ENCODE measurements at places on chromosomes 2 and 18.

DNA sequence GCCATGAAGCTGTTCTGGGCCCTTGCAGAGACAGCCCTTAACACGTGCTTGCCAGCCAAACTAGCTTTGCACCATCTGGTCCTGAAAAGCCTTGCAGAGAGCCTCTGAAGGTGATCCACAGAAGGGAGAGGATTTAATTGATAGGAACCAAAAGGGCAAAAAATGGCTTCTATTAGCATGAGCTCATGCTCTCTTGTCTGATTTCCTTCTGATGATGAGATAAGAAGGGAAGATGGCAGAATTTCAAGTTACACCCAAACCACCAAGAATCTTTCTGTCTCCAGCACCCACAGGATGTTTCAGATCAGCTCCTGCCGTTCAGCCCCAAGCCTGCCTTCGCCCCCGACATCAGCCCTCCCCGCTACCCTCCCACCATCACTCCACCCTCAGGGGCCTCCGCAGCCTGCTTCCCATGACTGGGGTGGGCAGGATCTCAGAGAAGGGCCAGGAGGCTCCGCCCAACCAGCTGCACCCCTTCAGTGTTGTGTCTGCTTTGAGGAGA, 23.4 kb upstream of the GLI2 start:
- peak; percentile 17 for DNase-seq

DNA sequence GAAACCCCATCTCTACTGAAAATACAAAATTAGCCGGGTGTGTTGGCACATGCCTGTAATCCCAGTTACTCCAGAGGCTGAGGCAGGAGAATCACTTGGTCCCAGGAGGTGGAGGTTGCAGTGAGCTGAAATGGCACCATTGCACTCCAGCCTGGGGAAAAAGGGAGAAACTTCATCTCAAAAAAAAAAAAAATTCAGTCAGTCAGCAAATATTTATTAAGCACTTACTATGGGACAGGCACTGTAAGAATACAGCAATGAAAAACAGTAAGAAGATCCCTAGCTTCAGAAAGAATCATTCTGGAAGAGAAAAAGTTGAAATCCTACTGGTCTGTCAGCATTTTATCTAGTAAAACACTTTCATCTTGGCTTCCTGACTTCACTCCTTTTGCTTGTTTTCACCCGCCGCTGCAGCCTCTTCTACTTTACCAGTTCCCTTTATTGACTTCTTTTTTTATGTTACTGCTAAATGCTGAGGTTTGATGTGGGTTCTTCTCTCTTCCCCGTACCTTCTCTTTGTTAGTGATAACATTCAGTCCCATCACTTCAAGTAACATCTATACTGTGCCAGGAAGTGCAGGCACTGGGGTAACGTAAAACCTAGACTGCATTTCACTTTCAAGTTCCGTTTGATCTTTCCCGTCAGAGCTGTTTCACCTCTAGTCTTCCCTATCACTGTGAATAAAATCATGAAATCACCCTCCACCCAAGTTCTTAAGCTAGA, 10.8 kb upstream of the TAF4B start:
- no peak for DNase-seq

DNA sequence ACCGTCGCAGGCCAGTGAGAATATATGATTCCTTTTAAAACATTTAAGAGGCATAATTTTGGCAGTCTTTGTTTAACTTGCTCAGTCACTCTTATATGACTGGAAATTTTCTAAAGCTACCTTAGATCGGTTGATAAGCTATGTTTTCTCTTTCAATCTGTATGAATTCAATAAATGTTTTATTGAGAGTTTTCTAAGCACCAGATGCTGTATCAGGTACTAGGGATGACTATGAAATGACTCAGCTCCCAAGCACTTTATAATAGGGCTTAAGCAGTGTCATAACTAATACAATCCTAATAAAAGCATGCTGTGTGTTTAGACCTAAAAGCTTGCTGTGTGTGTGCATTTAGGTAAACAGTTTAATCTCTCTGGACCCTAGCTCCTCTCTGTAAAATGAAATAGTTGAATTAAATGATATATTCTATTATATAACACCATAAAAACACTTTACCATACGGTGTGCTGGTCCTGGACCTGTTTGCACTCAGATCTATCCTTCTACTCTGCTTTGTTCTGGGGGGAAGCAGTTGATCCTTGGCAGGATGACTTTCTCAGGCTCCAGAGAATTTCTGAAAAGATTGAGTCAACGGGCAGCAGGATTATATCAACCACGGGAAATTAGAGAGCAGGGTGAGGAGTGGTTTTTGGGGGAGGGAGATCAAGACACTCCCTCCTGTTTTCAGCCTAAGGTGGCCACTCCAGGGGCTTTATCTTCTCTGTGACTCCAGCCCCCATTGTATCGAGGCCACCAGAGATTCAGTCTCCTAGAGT, 26.1 kb upstream of the SLC38A11 start:
- DNase-seq: peak; percentile 54

DNA sequence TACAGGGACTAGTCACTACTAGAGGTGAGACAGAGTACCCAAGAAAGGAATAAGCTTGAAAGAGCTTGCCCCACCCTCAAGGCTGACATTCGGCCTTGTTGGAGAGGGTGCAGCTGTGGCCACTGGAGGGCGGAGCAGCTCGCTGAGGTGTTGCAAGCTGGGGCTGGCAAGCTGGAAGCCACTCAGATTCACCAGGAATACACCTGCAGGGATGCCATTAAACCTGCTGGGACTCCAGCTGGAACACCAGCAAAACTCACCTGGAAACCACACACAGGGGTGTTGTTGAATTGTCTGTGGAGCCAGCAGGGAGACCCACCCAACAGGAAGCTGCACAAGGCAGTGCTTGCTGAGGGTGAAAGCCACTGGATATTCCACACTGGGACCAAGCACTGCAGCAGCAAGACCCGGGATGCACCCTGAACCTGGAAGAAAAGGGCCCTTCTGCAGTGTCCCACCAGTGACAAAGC, 26.1 kb downstream of the KCTD18 start:
- DNase-seq: peak; percentile 40

DNA sequence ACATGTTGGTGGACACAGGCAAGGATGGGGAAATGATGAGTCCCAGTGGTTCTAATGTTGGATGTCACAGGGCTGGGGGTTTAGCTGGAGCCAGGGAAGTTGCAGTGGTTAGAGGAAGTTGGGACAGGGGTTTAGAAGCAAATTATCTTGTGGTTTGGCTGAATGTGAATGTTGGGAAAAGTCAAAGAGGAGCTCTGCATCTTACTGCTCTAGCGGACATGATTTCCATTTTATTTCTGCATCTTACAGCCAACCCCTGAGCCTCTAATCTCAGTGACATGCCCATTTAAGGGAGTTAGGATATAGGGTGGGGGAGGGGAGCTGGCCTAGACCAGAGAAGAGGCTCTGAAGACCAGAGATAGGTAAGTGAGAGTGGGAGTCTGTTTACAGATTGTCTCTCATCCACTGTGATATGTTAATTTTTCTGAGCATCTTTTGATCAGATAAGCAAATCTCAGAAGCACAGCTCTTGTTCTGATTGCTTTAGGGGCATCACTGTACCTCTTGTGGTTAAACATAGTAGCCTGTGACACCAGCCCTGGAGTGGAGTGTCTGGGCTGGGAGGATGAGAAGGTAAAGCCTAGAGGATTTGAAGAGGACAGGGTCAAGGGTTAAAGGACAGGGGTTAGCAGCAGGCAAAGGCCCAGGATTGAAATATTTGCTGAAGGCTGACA, 43.6 kb downstream of the SETBP1 start:
- no peak for DNase-seq

DNA sequence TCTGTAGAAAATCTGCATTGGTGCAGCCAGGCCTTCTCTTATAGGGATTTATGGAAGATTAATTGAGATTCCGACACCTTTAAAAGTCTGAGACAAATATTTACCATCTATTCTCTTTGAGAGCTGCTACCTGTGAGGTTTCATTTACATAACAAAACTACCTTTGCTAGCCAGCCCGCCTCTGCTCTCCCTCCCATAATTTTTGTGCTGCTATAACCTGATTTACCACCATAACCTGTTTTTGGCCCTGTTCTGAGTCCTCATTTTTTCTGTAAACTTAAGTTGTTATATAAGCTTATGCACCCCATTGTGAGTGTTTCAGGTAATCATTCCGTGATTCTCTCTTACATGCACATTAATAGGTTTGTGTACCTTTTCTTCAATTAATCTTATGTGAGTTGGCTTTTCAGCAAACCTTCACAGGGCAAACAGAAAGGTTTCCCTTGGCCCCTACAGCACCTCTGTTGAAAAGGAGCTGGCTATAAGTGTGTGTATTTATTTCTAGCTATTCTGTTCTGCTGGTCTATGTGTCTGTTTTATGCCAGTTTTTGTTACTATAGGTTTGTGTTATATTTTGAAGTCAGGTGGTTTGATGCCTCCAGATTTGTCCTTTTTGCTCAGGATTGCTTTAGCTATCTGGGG, 114.9 kb upstream of the XIRP2 start:
- DNase-seq: no peak

All from A673 (cell line).